ENCODE measurements at places on chromosomes 1 and 21. TPM values are rescaled to one million over a fixed set of nuclear protein-coding genes. Genes with fewer than 3 reads are reported as not detected.
A peak's percentile ranks its signal among the peaks of the same experiment; 100 is the strongest.

DNA sequence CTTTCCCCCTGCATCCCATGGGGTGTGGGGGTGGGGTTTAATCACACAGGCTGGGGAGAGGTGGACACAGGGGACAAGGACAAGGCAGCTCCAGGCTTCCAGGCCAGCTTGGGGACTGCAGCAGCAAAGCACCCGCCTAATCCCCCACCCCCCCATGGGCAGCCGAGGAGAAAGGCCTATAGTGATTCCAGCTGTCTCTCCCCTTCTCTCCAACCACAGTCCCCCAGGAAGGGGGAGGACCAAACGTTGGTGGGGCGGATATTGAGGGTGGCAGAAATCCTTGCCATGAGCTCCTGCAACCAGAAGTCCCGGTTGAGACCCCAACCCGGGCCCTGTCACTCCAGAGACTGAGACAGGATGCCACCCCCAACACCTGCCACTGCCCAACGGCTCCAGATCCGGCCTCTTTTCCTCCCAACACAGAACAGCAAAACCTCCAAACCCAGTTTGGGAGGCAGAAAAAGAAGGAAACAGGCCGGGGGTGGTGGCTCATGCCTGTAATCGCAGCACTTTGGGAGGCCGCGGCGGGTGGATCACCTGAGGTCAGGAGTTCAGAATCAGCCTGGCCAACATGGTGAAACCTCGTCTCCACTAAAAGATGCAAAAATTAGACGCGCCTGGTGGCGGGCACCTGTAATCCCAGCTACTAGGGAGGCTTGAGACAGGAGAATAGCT lies 1.7 kb downstream of the EPHA2 start:
- no peak for DNase-seq

DNA sequence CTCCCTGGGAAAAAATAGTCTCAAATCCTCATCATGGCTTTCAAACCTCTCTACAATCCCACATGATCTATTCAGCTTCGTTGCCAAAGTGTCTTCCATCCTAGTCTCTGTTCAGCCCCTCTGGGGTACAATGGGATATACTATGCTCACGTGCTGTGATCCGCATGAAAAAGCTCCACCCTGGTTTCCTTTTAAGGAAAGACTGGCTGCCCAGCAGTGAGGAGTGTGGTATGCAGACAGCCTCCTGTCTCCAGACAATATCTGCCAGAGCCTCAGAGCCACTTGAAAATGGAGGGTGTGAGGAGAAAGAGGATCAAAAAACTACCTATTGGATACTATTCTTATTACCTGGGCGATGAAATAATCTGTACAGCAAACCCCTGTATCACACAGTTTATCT lies 194.5 kb downstream of the LHX8 start:
- DNase-seq, result no peak

DNA sequence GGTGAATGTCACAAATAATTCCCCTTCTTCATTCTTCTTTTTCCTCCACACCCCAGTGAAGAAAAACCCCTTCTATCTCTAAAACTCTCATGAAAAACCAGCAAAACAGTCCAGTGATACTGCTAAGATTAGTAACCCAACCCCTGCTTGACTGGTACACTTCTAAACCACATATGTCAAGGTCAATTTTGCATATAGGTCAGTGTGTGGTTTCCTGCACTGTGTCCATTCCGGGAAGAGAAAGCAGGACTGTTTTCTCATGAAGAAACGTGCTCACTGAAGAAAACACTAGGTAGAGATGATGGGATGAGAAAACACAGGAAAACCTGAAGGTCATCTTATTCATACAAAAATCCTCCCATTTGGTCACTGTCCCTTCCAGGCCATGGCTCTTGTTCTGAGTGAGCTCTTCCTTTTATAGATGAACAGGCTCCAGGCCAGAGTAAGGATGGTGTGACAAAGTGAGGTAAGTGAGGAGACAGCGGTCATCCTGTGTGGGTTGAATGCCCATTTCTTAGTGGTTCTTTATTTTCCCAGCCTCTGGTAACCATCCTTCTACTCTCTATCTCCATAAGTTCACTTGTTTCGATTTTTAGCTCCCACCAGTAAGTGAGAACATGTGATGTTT lies 122.7 kb downstream of the FASLG start:
- DNase-seq, result no peak

C1orf115 gene
- total RNA-seq, result 28.3 TPM

GRCh38 chr1:24161270-24161669 lies 18.3 kb upstream of the IL22RA1 start:
- peak; percentile 37 for DNase-seq

DNA sequence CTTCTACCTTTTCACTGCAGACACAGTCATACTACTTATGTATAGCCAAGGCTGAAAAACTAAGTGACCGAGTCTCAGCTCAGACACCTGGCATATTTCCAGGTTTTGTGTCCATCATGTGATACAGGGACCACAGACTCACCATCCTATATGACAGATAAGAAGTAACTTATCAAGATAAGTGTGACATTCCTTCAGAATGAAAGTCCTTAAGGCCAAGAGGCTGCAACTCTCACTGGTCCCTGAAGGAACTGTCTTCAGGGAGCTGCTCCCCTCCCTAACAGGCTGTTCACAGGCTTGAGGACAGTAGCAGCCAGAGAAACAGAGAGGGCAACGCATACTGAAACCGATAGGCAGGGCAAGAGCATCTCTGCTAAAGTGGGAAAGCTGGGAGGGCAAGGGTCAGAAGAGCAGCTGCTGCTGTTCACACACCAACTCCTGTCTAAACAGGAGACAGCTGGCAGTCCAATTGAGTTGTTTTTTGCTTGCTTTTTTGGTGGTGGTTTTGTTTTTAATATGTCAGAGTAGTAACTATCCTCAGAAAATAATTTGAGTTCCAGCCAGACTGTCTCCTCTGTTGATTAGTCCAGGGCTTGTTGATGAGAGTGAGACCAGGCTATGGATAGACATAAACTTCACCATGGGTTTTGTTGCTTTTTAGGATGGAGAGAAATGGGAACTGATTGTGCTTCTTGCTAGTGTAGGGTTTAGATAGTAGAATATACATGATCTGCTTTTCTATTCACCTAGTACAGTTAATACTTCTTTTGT lies 67.7 kb downstream of the MACF1 start:
- DNase-seq, result no peak

DNA sequence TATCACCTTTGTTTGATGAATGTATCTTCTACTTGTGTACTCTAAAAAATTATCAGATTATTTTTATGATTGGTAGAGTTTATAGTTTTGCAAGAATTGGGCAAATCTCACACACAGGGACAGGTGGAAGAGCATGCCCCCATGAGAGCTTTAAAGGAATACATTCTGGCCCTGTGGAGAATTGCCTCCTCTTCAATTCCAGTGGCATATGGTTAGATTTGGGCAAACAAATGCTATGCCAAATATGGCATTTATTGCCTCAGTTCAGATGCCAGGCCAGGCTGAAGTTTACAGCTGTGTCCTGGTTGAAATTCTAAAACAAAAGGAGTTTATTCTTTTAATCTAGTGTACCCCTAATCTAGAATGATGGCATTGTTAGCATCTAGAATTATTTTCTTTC lies 162.4 kb upstream of the CACYBP start:
- DNase-seq, result no peak

SLC26A9 gene
- total RNA-seq, result 1.3 TPM

- DNase-seq, result no peak
Measured at GRCh38 chr1:9785406-9785805, 38.4 kb downstream of the CLSTN1 start.

GRCh38 chr21:43758111-43758641 lies 17.9 kb downstream of the CSTB start:
- DNase-seq, result no peak

DNA sequence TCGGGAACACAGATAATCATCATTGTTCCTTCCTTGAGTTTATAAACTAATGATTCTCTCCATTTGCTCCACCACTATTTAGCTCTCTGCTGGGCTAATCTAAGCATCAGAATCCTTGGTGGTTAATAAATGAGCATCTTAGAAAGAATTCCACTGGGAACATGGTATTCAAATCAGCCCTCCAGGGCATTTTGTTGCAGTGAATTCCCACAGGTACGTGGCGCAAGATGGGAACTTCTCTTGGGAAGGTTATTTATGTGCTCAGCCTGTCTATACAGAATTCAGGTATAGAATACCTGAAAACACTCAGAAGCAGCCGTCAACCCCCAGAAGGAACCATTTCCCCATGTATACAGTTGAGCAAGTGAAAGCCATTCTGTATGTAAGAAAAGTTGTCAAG lies 131.5 kb downstream of the NTNG1 start:
- no peak for DNase-seq

DNA sequence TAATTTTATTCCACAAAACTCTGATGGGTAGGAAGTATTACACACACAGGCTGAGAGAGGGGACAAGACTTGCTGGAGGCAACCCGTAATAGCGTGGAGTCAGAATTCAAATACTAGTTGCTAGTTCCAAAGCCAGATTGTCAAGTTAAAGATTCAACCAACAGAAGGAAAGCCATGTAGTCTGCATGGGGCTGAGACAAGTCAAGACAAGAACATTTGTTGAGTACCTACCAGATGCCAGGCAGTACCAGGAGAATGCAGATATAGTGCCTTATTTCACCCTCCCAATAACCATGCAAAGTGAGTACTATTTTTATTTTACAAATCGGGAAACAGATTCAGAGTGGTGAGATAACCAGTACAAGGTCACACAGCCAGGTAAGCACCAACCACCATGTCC lies 110.4 kb upstream of the SPATA6 start:
- no peak for DNase-seq

PEAR1 gene
- total RNA-seq, result 9.9 TPM

CRP gene
- 46.3 TPM for total RNA-seq

- peak; percentile 72 for DNase-seq
Measured at GRCh38 chr1:211830328-211831142, at the start of gene LPGAT1. Gene LPGAT1, minus strand, starts transcription at chr1:211830763. Its CDS starts 1,467 bp downstream, at chr1:211829296.

OR2T34 gene
- not detected for total RNA-seq

UBE2U gene
- total RNA-seq, result not detected

- DNase-seq, result no peak
Measured at GRCh38 chr1:223695014-223695548, 17.3 kb upstream of the CAPN2 start.

- peak; percentile 47 for DNase-seq
Measured at GRCh38 chr1:17527036-17527914, 12.2 kb upstream of the ARHGEF10L start.

DNA sequence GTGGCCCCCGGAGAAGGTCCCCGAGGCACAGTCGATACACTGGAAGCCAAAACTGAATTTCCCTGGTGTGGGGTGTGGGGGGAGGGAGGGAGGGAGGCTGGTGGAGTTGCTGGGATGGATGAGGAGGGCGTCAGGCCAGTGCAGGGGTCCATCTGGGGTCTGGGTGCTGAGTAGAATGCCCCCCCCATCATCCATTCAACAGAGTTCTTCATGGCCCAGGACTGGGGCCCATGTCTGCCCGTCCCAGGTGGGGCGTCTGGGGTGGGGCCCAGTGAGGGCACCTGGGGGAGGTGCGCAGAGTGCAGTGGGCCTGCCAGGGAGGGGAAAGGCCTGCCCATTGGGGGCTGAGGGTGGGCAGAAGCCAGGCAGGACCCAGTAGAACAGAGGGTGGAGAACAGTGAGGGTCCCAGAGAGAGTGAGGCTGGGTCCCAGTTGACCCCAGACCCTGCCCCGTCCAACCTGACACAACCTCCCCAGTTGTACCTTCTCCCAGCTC lies 1.9 kb downstream of the TNFRSF18 start:
- no peak for DNase-seq

GRCh38 chr1:114468047-114468446 lies 43.0 kb downstream of the TRIM33 start:
- DNase-seq, result no peak

- DNase-seq, result no peak
Measured at GRCh38 chr21:41827951-41828883, 50.9 kb downstream of the PRDM15 start.

- no peak for DNase-seq
Measured at GRCh38 chr1:221161571-221162041, 282.4 kb downstream of the HLX start.

DNA sequence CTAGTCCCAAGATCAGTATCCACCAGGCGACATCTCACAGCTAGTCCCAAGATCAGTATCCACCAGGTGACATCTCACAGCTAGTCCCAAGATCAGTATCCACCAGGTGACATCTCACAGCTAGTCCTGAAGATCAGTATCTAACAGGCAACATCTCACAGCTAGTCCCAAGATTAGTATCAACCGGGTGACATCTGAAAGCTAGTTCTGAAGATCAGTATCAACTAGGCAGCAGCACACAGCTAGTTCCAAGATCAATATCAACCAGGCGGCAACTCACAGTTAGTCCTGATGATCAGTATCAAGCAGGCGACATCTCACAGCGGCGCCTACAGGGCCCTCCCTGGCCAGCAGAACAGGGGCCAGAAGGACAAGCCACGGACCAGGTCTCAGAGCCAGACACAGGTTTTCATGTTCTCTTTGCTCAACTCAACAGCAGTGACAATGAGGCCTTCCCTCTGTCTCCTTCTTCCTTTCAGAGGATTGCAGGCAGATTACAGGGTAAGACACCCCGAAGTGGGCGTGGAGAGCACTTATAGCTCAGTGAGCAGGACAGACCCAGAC lies 32.5 kb downstream of the NPHP4 start:
- no peak for DNase-seq

DNA sequence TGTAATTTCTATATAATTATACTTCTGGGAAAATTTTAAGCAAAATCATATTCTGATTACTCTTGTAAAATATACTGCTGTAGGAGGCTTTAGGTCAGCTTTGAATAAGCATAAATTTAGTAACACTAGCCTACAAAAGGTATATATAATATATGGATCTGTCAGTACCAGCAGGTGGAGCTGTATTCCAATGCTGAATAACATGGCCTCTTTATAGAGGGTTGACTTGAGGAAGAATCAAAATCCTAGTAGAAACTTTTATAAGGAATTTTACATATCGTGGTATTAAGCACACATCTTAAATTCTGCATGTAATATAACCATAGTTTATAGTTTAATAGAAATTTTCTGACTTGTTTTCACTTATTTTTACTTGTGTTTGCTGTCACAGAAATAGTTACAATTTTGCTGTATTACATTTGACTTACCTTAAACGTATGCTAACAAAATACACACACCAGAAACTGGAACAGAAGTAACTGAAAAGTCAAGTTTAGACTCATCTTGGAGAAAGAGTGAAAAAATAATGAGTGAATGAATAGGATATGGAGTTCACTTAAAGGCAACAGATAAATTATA lies 79.3 kb downstream of the HMCN1 start:
- no peak for DNase-seq

DNA sequence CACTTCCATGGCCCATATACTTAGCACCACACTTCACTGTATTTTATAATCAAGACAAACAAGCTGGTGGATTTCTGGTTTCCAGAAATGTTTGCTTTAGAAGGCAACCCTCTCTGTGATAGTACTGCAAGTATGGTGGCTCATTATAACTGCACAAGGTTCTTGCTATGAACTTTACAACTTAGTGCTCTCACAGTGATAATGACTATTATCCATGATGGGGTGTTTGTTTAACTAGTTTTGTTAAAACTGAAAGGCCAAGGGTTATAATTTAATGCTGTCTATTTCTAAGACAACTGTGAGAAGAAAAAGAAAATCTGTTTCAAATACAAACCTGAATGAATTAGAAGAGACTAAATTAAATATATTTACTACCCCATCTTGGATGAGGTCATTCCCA lies 903.2 kb downstream of the ADGRL2 start:
- no peak for DNase-seq
